ENCODE measurements at places on chromosomes 6 and 20.

- DNase-seq, result no peak
Measured at GRCh38 chr20:44650771-44651433, 597 bp downstream of the ADA start.

DNA sequence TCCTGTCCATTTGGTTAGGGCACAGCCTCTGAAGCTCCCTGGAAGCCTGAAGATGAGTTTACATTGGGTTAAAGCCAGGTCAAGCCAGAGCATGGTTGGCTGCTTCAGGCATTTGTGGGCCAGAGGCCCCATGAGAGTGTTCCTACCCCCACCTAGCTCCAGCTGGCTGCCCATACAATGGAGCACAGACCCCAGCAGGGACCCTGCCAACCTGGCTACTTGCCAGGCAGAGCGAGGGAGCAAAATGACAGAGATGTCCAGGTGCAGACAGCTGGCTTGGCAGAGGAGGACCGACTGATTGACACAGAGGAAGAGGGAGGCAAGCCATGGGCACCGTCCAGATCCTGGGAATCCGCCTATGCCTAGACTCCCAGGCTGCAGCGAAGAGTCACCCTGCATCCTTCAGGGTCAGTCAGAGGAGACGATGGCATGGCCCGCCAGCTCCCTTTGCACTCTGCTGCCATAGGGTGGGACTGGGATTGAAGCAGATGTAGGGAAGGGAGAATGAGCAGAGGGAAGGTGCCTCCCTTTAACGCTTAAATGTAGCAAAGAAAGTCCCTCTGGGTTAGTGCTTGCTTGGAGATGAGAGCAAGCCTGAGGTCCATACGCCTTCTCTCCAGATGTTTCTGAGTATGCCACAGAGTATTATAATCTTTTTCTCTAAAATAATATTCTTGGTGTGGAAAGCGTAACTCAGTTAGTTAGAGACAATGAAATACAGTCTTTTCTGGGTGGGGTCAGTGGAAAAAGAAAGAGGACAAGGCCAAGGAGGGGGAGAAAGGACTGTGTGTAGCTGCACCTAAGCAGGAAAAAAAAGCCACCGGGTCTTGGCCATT is 77.6 kb upstream of the FYN start:
- DNase-seq, result no peak

DNA sequence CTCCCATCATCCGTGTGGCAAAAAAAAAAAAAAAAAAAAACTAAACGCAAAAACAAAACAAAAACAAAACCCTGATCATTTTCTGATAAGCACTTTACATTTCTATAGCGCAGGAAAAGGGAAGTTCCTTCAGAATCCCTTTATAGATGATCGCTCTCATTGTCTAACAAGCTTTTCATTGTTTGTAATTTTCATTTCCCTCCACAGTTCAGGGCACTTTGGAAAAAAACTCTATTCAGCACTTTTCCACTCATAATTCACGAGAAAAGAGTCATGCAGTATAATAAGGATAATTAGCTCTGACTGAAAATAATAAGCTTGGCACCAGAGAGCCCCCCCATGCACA is 89.4 kb upstream of the ATXN1 start:
- no peak for DNase-seq

- DNase-seq, result no peak
Measured at GRCh38 chr6:22298475-22298890, 1.6 kb upstream of the PRL start.

DNA sequence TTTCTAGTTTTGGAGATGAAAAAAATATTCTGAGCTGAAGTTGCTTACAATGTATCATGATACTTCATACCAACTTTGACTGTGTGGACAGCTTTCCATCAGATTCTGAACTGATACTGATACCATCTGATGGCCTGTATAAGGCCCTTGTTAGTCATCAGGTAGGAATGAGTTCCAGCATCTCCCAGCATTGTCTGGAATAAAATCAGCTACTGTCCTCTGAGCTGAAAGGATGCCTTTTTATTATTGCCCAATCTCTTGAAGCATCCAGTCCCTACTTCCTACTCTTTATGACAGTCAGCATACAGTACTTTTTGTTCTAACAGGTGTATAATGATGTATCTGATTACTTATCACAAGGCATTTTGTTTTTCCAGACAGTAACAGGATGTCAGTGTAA is 70.6 kb upstream of the EYA4 start:
- DNase-seq, result no peak

GRCh38 chr20:37365760-37366638 is 20.1 kb downstream of the SRC start:
- DNase-seq, result no peak

DNA sequence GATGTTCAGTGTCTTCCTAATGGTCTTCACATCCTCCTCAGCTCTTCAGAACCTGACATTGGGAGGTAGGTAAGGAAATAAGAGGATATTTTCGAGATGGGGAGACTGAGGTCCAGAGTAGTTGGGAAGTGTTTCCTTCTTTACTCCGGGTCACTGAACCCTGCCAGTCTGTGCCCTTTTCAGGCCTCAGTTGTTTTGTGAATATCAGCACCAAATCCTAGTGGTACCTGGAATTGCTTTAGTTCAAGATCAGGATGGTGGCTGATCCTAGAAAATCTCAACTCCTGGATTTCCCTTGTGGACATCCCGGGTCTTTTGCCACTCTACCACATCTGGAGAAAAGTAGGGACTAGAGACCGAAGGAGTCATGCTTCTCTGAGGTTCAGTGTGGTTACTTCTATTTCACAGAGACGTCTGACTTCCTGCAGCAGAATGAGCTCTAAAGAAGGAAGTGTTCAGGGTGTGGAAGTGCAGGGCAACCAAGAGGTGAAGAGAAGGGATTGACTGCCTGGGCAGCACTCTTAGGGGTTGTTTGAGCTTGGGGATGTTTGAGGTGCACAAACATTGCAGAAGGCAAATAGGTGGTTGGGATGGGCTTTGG is 995 bp downstream of the STK4 start:
- DNase-seq, result no peak

- no peak for DNase-seq
Measured at GRCh38 chr6:39322306-39322850, at the start of gene KCNK16. KCNK16 (minus strand) TSS chr6:39322702; CDS start chr6:39322540, 162 bp downstream.

DNA sequence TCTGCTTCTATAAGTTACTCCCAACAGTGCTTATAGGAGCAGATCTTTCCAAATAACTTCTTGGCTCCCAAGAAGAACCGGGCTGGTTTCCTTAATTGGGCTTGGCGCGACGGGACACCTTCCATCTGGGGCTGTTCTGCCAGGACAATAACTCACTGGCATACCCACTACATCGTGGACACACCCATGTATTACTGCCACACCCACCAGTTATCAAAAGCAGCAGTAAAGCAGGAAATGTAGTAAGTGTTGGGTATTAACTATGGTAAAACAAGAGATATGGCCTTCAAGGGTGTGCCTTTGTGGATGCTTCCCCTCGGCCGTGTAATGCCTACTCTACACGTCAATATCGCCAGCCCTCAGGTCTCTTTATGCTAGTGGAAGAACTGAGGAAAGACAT is 24.7 kb downstream of the CNKSR3 start:
- no peak for DNase-seq

DNA sequence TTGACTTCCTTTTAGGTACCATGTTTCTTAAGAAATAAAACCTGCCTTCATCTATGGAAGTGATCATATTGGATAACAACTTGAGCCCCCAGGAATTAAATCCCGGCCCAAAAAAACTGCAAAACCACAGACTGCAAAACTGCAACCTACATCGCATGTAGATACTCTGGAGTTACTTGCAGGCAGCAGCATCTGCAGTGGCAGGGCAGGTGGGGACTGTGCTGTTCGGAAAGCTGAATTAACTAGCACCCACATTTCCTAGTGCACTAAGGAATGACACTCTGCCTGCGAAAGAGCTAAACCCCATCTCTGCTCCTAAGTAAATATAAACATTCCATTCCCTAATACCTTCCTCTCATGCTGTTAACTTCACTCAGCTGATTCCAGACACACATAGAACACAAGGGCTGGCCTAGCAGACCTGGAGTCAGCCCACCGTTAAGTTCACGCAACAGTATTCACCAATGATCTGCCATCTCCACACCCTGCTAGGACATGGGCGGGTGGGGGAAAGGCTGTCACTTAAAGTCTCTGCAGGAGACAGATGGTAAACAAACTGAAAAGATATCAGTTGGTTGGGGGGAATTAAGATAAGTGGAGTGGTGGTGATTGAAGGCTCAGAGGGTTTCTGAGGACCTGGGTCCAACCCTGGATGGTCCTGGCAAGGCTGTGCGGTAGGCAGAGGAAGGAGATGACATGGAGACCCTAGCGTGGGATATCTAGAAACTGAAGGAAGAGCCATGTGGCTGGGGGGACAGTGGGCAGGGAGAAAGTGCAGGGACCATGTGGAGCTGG is 128.4 kb downstream of the SYCP2 start:
- no peak for DNase-seq

- DNase-seq, result no peak
Measured at GRCh38 chr6:109091314-109092024, 3.2 kb downstream of the SESN1 start.

DNA sequence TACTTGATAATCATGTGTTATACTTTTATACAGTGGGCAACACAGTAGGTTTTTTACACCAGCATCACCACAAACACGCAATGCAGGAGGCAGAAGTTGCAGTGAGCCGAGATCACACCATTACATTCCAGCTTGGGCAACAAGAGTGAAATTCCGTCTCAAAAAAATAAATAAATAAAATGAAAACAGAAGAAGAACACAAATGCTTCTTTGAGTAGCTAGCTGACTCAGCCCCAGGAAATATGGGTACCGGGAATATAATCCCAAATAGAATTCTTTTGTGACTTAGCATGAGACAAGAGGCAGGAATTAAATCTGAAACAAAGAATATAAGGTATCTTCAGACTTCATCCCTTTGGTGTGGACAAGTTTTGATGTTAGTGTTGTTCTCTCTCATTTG is 164.2 kb upstream of the ATXN1 start:
- no peak for DNase-seq

- no peak for DNase-seq
Measured at GRCh38 chr20:62921119-62921687, 5.1 kb downstream of the DIDO1 start.

DNA sequence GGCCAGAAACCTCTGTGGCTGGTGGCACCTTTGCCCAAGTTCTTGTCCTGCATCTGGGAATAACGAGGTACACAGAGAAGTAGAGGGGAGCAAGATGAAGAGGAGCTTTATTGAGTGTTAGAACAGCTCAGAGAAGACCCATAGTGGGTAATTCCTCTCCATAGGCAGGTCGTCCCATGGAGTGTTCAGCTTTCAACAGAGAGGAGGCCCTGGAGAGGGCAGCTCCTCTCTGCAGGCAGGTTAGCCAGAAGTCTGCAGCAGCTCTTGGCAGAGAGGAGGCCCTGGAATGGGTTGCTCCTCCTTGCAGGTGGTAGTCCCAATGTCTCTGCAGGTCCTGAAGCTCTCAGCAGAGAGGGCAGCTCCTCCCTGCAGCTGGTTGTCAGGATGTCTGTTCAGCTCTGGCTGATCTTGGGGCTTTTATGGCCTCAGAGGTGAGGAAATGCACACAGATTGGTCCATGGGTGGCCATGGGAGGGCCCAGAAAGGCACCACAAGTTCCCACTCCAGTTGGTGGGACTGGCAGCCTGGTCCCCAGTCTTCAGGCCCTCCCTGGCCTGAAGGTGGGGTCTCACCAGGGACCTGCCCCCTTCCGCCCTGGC is 89.0 kb downstream of the IPCEF1 start:
- no peak for DNase-seq

- no peak for DNase-seq
Measured at GRCh38 chr6:155654474-155654873, 198.8 kb upstream of the NOX3 start.

GRCh38 chr6:106884576-106884975 is 90.0 kb downstream of the CD24 start:
- DNase-seq, result no peak

GRCh38 chr20:36004045-36004444 is 35.7 kb downstream of the CNBD2 start:
- no peak for DNase-seq

DNA sequence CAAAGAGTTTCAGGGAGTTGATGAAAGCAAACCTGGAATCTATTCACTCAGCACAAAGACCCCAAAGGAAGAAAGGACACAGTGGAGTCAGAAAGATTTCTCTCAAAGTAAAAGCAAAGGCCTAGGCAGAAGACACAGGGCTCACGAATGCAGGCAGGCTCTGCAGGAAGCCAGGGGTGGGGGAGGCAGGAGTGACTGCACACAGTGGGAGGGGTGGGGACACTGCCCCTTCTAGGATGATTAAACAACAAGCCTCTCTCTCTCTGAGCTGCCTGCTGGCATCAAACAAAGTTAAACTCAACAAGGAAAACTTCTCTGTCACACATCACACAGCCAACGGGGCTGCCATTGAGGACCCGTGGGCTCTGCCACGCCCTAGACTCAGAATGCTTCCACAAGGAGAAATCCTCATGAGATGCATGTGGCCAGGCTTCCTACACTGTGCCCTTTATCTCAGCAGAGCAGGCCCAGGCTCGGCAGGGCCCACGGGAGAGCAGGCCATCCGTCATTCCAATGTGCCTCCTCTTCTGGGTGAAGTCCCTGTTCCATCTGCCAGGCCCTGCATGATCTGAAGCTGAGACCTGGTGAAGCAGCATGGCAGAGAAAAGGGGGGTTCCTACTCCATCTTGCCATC is 70.1 kb downstream of the RAMACL start:
- DNase-seq, result no peak

DNA sequence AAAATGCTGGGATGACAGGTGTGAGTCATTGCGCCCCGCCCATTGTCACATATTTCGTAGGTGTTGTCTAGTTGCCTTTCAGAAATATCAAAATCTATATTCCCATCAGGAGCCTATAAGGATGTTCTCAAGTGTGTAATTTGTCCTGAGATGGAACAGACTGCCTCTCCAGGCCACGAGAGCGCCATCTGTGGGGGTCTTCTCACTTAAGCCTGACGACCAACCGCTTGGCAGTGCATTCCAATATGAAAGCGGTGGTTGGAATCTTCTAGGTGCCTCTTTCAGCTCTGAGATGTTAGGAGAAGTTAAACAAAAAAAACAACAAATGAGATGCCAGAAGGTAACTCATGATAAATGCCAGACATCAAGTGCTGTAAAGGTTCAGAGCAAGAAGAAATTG is 488.5 kb downstream of the QKI start:
- DNase-seq, result no peak

DNA sequence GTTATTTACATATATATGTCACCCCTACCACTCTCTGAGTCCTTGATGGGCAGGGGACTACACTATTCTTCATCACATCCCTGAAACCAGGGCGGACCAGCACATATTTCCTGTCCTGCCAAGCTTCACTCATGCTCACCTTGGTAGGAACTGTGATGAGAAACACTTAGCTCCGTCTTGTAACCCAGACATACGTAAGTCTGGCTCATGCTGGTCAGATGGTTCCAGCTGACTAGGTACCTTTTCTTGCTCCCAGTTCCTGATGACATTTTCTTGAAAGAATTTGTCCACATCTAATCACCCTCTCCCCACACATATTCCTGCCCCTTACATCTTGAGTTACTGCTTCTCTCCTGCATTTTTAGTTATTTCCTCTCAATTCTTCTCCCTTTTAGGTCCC is 122.2 kb upstream of the MYLIP start:
- no peak for DNase-seq

DNA sequence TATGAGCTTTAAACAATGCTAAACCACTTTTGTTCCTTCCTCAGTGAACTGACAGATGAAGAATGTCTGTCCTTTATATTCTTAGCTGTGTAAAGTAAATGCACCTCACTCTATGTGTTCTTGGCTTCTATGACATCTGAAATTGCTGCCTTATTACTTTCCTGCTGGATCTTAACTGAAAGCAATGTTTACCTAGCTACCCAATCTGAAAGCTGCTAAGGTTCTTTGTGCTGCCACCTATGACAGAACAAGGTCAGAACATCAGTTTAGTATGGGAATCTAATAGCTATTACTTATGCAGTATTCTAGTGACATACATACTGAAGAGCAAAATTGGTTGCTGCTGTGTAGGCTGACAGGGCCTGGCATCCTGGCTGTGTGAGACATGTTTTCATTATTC is 444.1 kb downstream of the KHDRBS2 start:
- DNase-seq, result no peak
